ENCODE measurements at places on chromosomes 12 and 14.

- no peak for DNase-seq
Observed at GRCh38 chr14:105258846-105259245, 10.5 kb downstream of the BTBD6 start.

DNA sequence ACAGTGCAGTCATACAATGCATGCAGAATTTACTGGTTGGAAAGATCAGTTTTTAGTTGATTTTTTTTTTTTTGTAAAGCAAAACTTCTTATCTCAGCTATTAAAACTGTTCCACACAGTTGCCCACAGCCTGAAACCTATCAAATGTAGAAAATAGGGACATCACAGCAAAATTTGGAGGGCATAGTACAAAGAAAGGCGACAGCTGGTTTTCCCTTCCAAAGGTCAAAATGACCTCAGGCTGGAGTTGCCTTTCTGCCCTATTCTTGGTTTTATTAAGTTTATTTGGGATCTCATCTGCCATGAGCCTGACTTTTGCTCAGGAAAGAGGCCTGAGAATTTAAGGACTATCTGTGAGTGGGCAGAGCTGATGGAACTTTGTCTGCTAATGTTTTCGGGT lies 28.5 kb downstream of the NOPCHAP1 start:
- no peak for DNase-seq

GRCh38 chr12:6725350-6725749 lies 1.5 kb downstream of the COPS7A start:
- no peak for DNase-seq

DNA sequence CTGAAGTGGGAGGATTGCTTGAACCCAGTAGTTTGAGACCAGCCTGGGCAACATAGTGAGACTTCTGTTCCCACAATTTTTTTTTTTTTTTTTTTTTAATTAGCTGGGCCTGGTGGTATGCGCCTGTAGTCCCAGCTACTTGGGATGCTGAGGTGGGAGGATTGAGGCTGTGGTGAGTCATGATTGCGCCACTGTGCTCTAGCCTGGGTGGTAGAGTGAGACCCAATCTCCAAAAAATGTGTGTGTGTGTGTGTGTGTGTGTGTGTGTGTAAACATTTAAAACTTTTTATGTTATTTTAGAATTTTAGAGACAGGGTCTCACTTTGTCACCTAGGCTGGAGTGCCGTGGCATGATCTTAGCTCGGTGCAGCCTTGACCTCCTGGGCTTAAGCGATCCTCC lies 6.8 kb downstream of the PPP1R36 start:
- DNase-seq: no peak

DNA sequence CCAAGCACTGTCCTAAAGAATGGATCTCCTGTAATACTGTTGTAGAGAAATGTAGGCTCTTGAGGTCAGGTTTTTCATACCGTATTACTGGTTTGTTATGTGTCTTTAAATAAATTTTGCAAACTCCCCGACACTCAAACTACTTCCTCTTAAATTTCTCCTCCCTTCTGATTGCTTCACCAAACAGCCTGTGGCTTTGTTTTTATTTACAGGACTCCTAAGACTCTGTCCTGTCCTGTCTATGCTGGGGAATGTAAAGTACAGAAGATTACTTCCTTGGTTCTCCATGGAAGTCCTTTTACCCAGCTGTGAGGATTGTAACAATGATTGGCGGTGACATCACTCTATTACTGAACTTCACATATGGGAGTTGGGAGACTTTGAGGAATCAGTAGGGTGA lies 873.5 kb downstream of the DIO2 start:
- DNase-seq: no peak

DNA sequence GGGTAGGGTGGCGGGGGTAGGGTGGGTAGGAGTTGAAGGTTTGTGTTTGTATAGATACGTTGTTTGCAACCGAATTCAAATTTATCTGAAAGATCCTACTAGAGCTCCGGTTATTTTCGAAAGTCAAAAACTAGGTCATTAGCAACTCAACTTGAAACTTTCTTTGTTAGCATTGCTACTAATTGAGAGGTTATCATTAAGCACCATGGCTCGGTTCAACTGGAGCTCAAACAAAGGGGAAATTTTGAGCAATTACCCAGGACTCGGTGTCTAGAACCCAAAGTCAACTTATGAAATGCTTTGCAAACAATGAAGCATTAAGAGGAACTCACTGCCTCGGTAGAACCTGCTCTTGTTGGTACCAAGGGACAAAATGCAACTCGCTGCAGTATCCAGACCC lies 207.7 kb downstream of the BCAT1 start:
- no peak for DNase-seq

- DNase-seq: peak; percentile 11
Observed at GRCh38 chr14:106174206-106174605, 647.8 kb downstream of the TMEM121 start.

Data from activated CD4-positive, CD25-positive, alpha-beta regulatory T cell (primary cell).